ENCODE measurements at places on chromosomes 6 and 20.

DNA sequence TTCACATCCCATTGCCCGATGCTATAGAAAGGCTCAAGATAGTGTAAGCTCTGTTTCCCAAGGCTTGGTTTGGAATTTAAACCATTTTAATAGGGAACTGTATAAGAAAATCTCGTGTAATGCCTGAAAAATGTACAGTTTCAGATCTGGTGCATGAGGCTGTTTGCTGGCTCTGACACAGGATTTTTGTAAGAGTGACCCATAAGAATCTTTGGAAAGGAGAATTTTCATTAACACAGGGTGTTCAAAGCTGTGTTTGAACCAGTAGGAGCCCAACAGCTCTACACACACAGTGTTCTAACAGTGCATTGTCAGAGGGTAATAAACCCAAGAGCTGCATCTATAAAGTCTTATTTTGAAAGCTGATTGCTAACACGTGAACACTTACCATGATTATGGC, 293.5 kb downstream of the PRL start:
- DNase-seq: no peak

DNA sequence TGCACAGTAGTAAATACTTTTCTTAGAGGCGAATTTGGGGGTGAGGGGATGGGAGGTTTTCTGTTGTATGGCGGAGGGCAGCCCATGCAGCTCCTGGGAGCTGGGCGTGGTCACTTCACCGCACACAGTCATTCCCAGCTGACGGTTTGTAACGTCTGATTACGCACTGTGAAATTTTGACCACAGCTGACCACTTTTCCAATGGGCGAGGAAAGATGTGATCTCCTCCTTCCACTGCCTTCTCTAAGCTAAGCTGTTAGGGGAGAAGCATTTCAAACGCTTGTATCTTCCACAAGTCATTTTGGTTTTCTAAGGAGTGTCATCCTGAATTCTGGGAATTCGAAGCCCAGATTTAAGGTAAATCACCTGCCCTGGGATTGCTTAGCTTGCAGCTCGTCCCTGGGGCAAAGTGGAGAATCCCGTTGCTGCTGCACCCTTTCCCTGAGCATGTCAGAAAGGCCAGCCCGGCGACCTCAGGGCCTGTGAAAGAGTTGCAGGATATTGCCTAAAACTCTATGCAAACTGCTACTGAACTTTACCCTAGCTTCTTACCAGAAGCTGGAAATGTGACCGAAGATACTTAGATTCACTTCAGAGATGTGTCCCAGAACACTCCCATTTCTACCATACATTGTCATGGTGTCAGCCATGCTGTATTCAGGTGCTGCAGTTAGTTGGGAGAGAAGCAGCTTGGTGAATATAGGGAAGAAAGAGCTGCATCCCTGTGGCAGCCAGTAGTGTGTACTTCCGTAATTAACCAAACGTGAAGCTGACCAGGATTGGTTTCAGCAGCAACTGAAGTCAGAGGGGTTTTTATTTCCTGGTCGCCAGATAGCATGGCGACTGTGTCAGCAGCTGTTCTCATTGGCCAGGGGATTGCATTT, 58.9 kb downstream of the RREB1 start:
- DNase-seq: no peak

- DNase-seq: no peak
Observed at GRCh38 chr20:63704749-63705117, 3.0 kb downstream of the ARFRP1 start.

- DNase-seq: no peak
Observed at GRCh38 chr6:151352410-151353396, 38.7 kb downstream of the ZBTB2 start.
